ENCODE measurements at places on chromosomes 7 and 10.
A peak's percentile ranks its signal among the peaks of the same experiment; 100 is the strongest.

GRCh38 chr10:84801916-84802315 lies 473.5 kb downstream of the CCSER2 start:
- no peak for DNase-seq

DNA sequence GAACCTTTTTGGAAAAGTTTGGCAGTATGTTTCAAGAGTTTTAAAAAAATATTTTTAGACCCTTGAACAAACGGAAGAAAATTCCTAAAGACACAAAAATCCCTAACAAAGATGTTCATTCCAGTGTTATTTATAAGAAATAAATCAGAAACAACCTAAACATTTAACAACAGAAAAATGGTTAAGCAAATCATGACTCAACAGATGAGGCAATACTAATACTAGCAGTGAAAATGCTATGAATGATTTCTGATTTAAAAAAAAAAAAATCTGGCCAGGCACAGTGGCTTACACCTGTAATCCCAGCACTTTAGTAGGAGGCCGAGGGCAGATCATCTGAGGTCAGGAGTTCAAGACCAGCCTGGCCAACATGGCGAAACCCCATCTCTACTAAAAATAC lies 61.0 kb downstream of the ARHGAP12 start:
- DNase-seq, result no peak

DNA sequence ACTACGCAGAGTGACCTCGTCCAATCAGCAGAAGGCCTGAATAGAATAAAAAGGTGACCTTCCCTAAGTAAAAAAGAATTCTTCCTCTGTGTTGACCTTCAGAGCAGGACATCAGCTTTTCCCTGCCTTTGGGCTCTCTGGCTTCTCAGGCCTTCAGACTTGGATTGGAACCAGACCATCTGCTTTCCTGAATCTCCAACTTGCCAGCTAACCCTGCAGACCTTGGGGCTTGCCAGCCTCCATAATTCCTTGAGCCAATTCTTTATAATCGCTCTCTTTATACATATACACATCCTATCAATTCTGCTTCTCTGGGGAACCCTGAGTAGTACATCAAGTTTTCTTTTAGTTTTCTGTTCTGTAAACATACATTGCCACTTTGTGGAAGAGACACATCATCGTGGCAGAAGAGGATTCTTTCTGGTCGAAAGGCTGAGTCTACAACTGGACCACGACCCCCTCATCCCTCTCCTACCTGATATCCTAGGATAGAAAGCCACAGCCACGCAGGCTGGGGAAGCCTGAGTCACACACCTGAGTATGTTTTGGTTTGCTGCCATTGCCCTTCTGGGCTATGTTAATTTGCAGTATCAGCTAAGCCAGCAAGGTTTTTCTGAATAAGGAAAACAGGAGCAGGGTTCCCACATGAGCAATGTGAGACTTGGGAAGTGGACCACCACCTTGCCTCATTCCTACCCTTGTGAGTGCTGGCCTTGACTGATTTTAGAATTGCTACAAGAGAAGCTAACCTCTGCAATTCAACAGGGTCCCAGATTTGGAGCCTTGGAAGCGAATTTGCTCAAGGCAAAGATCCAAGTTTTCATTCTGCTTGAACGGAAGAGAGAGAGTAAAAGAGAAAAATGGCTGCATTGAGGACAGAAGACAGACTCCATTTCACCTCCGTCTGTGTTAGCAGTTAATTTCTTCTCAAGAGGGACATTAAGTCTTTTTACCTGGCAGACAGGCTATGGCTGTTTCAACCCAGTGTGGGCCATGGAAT lies 445.2 kb upstream of the FZD8 start:
- DNase-seq, result no peak

DNA sequence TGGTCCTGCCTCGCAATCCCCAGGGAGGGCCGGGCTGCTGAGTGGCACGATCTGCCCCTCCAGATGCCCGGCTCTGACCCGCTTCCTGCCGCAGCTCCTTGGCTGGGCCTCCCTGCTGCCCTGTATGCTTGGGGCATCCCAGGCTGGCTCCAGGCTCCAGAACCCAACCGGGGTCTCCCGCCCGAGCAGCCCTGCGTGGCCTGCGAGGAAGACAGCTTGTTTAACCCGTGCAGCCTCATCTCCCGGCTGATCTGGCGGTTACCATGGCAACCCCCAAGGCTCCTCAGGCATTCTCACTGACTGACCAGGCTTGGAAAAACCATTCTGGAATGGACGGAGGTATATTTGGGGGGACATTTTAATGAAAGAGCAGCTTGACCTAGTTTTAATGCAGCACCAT lies 232.4 kb upstream of the MYO3A start:
- no peak for DNase-seq

DNA sequence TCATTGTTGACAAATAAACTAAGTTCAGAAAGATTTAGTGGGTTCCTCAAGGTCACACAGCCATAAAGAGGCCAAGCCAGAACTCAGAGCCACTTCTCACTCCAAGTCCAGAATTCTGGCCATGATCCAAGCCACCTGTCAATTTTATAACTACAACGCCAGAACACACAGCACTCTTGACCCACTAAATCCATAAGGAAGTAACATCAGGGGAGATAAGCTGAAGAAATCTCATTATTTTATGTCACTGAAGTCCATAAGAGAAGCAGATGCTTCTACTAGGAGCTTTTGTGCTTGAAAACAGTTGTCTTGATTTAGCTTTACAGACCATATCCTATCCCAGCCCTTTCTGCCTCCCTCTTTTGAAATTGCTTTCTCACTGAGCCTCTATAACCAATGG lies 15.9 kb downstream of the ADAM12 start:
- no peak for DNase-seq

- no peak for DNase-seq
Observed at GRCh38 chr10:55628260-55628701, 732.8 kb downstream of the ZWINT start.

- DNase-seq, result no peak
Observed at GRCh38 chr7:122311050-122311700, 6.6 kb upstream of the FEZF1 start.

DNA sequence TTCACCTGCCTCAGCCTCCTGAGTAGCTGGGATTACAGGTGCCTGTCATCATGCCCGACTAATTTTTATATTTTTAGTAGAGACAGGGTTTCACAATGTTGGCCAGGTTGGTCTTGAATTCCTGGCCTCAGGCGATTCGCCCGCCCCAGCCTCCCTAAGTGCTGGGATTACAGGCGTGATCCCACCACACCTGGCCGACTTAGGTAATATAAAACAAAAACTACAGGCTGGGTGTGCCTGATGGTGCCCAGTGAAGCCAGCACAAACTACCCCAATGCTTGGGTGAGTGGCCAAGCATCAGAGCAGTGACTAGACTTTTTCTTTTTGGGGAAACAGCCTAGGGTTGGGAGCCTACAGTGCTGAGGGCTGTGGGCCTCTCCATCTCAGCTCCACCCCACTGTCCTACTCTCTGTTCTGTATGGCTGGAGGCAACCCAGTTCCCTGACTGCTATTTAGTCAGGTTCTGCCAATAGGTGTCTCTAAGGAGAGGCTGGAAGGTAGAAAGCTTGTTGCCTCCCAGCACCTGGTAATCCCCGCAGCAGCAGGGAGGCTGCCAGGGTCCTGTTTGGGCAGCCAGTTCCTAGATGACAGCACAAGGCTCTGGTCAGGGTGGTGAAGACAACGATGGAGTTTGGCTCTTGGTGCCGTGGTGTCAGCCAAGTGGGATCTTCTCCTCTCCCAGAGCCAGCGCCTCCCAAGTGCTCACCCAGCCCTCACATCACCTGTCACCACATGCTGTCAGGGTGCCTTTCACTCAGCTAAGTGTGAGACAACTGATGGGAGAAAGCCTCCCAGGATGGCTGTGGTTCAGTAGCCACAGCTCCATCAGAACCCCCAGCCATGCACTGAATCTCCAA lies 10.4 kb upstream of the NACAD start:
- no peak for DNase-seq

- peak; percentile 73 for DNase-seq
Observed at GRCh38 chr10:29811751-29812427, 177.1 kb upstream of the SVIL start.

- DNase-seq, result no peak
Observed at GRCh38 chr10:119742947-119743648, 17.2 kb downstream of the INPP5F start.

- no peak for DNase-seq
Observed at GRCh38 chr10:28633750-28634149, 43.6 kb upstream of the BAMBI start.
